ENCODE measurements at places on chromosomes 5 and 9. TPM values are rescaled to one million over a fixed set of nuclear protein-coding genes. Genes with fewer than 3 reads are reported as not detected.

- H3K36me3 ChIP-seq = no peaks in the 10 kb centered on the region
- DNase-seq = no peak
- no peaks in the 10 kb centered on the region for H3K27me3 ChIP-seq
- H3K4me1 ChIP-seq = no peaks in the 10 kb centered on the region
Observed at GRCh38 chr5:4523038-4523437, 617.1 kb upstream of the ADAMTS16 start.

GRCh38 chr9:135949501-135950134 lies 11.6 kb downstream of the UBAC1 start:
- peaks cover 10% of the 10 kb centered on the region for H3K4me1 ChIP-seq
- DNase-seq = no peak
- H3K4me3 ChIP-seq = no peak overlapping the region
- no peak overlapping the region for H3K27ac ChIP-seq
- H3K27me3 ChIP-seq = no peaks in the 10 kb centered on the region

GAS1 gene
- 163 TPM for total RNA-seq

DNA sequence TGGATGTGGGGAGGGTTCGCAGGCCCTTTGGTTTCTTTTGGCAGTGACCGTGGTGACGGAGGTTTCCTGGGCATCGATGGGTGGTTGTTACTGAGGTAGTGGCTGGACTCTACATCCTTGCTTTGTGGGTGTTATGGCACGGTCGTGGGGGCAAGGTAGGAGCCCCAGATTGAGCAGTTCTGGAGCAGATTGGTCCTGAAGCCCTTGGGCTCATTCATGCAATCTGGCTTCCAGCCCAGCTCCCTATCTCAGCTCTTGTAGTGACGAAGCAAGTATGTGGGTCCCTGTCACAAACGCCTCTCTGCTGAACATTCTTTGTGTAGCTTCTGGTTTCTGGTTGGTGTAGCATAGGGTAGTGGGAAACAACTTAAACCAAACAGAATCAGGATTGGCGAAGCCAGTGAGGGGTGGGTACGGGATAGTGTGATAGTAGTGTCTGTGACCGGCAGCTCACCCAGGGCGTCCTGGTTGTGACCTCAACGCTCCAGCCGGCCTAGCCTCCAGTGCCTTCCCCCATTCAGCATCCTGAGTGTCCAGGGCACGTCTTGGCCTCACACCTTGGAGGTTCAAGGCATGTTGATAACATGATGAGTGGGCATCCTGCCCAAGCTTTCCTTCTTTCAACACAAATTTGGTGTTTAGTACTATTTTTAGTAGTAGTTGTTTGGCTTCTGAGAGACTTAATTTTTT lies 2.9 kb downstream of the NDUFS6 start:
- no peak overlapping the region for H3K4me3 ChIP-seq
- H3K27ac ChIP-seq = no peak overlapping the region

CAAP1 gene
- 10.6 TPM for total RNA-seq

DNA sequence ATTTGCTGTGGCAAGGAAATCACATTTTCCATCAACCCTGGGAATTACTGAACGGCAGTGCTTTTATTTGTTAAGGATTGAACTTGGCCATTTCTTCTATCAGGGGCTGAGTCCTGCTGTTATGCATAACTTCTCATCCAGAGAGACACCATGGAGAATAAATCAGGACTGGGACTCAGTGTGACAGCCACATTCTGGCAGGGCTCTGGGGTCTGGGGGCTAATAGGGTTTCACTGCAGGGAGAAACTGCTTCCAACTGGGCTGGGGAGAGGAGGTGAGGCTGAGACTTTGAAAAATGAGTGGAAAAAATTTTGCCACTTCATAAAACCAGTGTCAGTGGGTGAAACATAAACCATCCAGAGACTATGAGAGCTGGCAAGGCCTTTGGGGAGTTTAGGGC lies 95.7 kb upstream of the ALDH1B1 start:
- H3K27me3 ChIP-seq = no peaks in the 10 kb centered on the region
- no peaks in the 10 kb centered on the region for H3K36me3 ChIP-seq
- no peak for DNase-seq
- H3K27ac ChIP-seq = no peak overlapping the region

GRCh38 chr9:133057006-133057405 lies 4.8 kb upstream of the CEL start:
- no peaks in the 10 kb centered on the region for H3K36me3 ChIP-seq
- H3K4me1 ChIP-seq = peaks cover 22% of the 10 kb centered on the region
- DNase-seq = no peak
- no peak overlapping the region for H3K27ac ChIP-seq
- no peaks in the 10 kb centered on the region for H3K27me3 ChIP-seq

PCDHGA11 gene
- 6.6 TPM for total RNA-seq

- H3K36me3 ChIP-seq = no peaks in the 10 kb centered on the region
- no peaks in the 10 kb centered on the region for H3K4me1 ChIP-seq
- H3K27ac ChIP-seq = no peak overlapping the region
- DNase-seq = no peak
- H3K27me3 ChIP-seq = no peaks in the 10 kb centered on the region
Observed at GRCh38 chr9:6660512-6660911, 15.0 kb upstream of the GLDC start.

DNA sequence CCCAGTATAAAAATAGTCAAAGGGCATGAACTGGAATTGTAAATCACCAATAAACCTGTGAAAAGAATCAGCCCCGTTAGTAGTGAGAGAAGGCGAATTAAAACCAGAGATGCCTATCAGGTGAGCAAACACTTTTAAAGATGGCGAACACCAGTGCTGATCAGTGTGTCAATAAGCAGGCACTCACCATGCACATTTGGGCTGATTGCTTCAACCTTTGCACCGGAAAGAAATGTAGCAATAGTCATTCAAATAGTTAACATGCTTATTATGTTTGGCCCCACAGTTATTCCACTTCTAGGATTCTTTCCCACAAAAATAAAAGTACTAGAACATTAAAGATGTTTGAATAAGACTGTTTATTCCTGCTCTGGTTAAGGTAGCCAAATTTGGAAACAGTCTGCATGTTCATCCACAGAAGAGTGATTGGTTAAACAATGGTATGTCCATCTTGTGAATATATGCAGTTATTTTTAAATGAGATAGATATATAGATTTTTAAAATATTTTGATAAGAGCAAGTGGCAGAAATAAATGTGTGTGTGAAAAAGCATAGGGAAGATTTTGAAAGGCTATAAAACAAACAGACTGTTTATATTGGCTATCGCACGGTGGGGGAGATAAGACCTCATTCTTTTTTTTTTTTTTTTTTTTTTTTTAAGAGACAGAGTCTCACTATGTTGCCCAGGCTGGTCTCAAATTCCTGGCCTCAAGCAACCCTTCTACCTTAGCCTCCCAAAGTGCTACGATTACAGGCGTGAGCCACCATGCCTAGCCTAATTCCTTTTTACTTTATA lies 112.2 kb downstream of the PIP5K1B start:
- no peaks in the 10 kb centered on the region for H3K36me3 ChIP-seq
- no peak overlapping the region for H3K4me3 ChIP-seq
- no peaks in the 10 kb centered on the region for H3K27me3 ChIP-seq
- no peak overlapping the region for H3K27ac ChIP-seq

DNA sequence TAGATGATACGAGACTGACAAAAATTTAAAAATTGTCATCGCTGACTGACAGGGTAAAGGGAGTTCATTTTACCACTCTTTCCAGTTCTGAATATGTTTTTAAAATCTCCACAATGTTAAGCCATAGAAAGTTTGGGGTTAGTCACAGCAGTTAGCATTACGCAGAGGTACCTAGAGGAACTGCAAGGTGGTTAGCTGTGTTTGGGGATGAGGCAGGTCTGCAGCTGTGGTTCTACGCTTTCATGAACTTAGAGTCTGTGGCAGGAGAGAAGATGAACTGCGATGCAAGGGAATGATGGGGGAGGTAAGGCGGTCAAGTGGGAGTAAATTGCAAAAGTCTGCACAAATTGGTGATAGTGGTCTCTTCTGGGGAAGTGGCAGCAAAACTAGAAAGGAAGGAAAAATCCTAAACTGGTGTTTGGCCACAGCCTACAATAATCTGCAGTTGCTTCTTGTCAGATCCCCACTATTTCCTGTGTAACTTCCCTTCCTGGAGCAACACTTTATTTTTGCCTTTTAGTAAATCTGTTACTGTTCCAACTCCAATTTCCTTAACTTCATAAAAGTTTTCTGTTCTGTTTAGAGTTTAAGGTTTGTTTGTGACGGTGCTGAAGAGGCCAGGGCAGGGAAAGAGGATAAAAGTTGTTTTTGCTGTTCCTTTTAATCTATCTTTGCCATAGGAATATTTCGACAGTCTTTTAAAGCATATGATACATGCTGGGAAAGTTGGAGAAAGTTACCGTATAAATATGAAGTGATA lies 38.6 kb upstream of the SNX2 start:
- no peaks in the 10 kb centered on the region for H3K4me1 ChIP-seq
- no peaks in the 10 kb centered on the region for H3K27me3 ChIP-seq
- no peak overlapping the region for H3K27ac ChIP-seq
- DNase-seq = no peak

- H3K27me3 ChIP-seq = no peaks in the 10 kb centered on the region
- no peak overlapping the region for H3K27ac ChIP-seq
- no peak overlapping the region for H3K4me3 ChIP-seq
- peaks cover 13% of the 10 kb centered on the region for H3K36me3 ChIP-seq
- no peak for DNase-seq
Observed at GRCh38 chr5:110752953-110753352, 14.1 kb downstream of the SLC25A46 start.

SOHLH1 gene
- not detected for total RNA-seq

GRCh38 chr9:13804532-13804931 lies 509.4 kb downstream of the NFIB start:
- peaks cover 12% of the 10 kb centered on the region for H3K4me1 ChIP-seq
- H3K27ac ChIP-seq = no peak overlapping the region
- H3K27me3 ChIP-seq = no peaks in the 10 kb centered on the region
- DNase-seq = no peak

CAMSAP1 gene
- total RNA-seq = 20.9 TPM

PCDHGA3 gene
- total RNA-seq = 3.4 TPM

GRCh38 chr5:41252036-41252435 lies 38.7 kb upstream of the C6 start:
- no peaks in the 10 kb centered on the region for H3K4me1 ChIP-seq
- no peak overlapping the region for H3K4me3 ChIP-seq
- no peaks in the 10 kb centered on the region for H3K27me3 ChIP-seq

DNA sequence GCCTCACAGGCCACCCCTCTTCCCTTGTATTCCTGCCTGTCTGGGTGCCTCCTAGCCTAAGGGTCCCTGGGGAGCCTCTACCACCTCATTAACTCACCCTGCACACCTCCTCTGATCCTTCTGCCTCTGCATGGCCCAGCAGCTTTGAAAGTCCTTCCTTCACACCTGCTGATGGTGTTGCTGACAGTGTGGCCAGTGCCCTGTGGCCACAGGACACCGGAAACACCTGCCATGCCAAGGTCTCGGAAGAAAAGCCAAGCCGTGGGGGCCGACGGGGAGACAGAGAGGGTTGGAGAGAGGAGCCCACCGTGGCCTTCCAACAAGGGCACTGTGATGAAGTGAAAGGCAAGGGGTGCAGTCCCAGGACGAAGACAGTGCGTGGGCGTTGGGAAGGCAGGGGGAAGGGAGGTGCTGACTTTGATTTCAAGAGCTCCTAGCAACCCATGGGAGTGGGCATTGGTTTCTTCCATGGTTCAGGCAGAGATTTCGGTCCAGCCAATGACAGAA lies 4.1 kb downstream of the BTNL9 start:
- peak; percentile 56 for DNase-seq
- no peaks in the 10 kb centered on the region for H3K4me1 ChIP-seq
- H3K36me3 ChIP-seq = no peaks in the 10 kb centered on the region
- no peak overlapping the region for H3K27ac ChIP-seq
- no peak overlapping the region for H3K4me3 ChIP-seq
- no peaks in the 10 kb centered on the region for H3K27me3 ChIP-seq

DNA sequence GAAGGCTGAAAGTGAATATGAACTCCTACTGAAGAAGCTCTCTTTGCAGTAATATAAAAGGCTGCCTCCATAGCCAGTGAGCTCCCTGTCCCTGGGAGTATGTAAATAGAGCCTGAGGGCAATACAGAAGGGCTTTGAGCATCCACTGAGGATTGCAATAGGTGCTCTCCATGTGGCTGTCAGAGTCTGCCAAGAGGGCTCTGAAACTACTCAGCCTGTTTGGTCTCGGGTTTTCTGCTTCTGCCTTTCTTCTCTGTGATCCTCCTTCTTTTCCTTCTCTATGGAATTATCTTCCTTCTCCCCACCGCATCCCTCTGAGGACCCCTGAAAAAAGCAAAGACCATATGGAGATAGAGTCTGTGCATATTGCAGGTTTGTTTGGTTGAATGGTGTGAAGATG lies 69.4 kb downstream of the PCDH1 start:
- DNase-seq = no peak
- no peak overlapping the region for H3K4me3 ChIP-seq
- no peaks in the 10 kb centered on the region for H3K36me3 ChIP-seq
- H3K27me3 ChIP-seq = no peaks in the 10 kb centered on the region

GRCh38 chr5:101846496-101846895 lies 449.6 kb downstream of the SLCO4C1 start:
- H3K4me1 ChIP-seq = no peaks in the 10 kb centered on the region
- no peak for DNase-seq
- H3K4me3 ChIP-seq = no peak overlapping the region
- H3K27ac ChIP-seq = no peak overlapping the region
- H3K36me3 ChIP-seq = no peaks in the 10 kb centered on the region

DNA sequence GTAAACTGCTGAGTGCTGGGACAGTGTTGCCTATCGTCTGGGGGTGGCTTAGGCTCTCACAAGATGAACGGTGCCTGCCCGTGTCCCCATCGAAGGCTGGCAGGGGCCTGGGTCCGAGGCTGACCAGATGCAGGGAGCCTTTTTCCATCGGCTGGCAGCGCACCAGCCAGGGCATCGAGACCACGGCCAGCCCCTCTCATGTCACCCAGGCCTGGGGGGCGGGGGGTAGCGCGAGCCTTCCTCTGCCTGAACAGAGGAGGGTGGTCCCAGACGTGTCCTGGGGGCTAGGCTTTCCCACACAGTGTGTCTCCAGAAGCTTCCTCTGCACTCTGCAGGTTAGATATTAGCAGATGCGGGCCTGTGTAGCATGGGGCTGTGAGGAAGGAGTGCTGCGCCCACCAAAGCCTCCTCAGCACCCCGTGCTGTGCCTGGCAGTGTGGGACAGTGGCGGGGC lies 17.3 kb downstream of the FGD3 start:
- H3K27ac ChIP-seq = peak overlapping the region; percentile 53
- H3K27me3 ChIP-seq = no peaks in the 10 kb centered on the region
- peaks cover 6% of the 10 kb centered on the region for H3K4me1 ChIP-seq
- peak overlapping the region; percentile 24 for H3K4me3 ChIP-seq

DNA sequence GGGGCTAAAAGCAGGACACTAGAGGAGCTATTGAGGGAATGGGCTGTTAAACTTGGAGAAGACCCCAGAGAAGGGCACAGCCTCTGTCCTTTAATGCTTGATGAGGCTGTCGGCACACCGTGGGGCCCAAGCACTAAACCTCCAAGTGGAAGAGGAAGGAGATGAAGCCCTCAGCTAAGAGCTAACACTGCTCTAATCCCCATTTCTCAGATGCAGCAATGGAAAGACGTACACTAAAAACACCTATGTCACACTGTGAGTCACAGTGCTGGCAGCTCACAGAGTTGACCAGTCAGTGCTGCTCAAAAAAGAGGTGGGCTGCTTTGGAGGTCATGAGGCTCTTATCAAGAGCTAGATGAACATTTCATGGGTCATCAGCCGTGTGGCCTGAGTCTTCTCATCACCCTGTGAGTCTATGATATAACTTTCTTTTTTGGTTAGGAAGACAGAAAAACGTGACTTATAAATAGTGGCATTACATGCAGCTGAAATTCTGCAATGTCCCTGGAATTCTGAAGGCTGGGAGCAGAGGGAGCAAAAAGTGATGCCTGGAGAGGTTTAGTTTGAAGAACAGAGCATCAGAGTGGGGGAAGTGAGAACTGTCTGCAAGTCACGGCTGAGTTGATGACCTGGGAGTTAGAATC lies 21.5 kb downstream of the TNFSF8 start:
- no peaks in the 10 kb centered on the region for H3K27me3 ChIP-seq
- no peak overlapping the region for H3K4me3 ChIP-seq
- DNase-seq = no peak
- no peaks in the 10 kb centered on the region for H3K36me3 ChIP-seq

ADAM19 gene
- 4.9 TPM for total RNA-seq
